Activated CD8-positive, alpha-beta T cell treated with anti-CD3 and anti-CD28 coated beads for 36 hours (primary cell): ENCODE measurements at places on chromosomes 3 and 15. TPM values are rescaled to one million over a fixed set of nuclear protein-coding genes. Genes with fewer than 3 reads are reported as not detected.

The P2RY14 gene
- 0.51 TPM for total RNA-seq

The CISH gene
- total RNA-seq, result 307 TPM

The TM4SF18 gene
- total RNA-seq, result not detected

The CX3CR1 gene
- total RNA-seq, result 0.34 TPM

The RBPMS2 gene
- not detected for total RNA-seq

GRCh38 chr3:155248531-155249187 lies 44.8 kb downstream of the STRIT1 start:
- DNase-seq, result no peak
- H3K4me3 ChIP-seq, result no peak overlapping the region
- no peaks in the 10 kb centered on the region for H3K4me1 ChIP-seq
- H3K27me3 ChIP-seq, result no peaks in the 10 kb centered on the region
- no peak overlapping the region for H3K27ac ChIP-seq
- H3K36me3 ChIP-seq, result no peaks in the 10 kb centered on the region

DNA sequence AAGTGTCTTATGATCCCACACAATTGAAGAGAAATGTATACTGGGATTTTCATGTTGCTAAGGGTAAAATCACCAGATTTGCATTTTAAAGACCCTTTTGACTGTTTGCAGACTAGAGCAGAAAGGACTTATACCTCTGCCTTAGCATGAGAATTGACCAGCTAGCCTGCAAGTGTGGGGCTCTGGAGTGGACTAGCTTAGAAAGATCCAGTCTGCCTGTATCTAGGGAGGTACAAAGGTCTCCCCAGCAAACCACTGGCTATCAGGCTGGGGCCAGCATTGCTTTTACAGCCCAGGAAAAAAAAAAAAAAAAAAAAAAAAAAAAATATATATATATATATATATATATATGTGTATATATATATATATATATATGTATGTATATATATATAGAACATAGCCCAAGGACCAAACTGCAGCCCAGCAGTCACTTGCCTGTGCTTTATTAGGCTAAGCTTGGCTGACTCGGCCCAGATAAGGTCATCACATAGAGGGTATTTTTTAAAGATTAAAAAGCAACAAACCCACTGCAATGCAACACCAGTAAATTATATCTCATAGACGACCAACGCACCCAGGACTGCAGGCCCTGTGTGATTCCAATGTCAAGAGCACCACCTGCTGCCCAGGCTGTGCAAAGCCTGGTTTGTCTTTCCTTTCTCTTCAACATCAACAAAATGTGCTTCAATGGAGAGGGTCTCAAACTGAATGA lies 63.7 kb downstream of the DCLK3 start:
- H3K27ac ChIP-seq, result no peak overlapping the region
- no peak overlapping the region for H3K4me3 ChIP-seq
- H3K27me3 ChIP-seq, result peaks cover 1% of the 10 kb centered on the region
- H3K36me3 ChIP-seq, result no peaks in the 10 kb centered on the region

DNA sequence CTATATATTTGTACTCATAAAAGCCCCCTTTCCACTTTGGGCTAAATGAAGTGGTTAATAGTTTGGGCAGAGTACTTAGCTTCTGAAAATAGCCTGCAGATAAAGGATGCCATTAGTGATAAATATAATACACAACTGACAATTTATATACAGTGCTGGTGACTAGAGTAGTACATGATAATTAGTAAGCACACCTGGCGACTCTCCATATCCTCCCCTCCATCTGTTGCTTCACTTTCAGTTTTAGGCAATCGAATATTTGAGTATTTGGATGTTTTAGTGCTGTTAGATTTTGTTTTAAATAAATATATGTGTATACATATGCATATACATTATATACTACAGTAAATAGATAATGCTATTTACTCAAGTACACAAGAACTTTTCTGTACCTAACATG lies 35.9 kb upstream of the CHMP2B start:
- no peaks in the 10 kb centered on the region for H3K36me3 ChIP-seq
- H3K4me3 ChIP-seq, result no peak overlapping the region
- no peak for DNase-seq
- H3K4me1 ChIP-seq, result no peaks in the 10 kb centered on the region
- peaks cover 8% of the 10 kb centered on the region for H3K27me3 ChIP-seq

DNA sequence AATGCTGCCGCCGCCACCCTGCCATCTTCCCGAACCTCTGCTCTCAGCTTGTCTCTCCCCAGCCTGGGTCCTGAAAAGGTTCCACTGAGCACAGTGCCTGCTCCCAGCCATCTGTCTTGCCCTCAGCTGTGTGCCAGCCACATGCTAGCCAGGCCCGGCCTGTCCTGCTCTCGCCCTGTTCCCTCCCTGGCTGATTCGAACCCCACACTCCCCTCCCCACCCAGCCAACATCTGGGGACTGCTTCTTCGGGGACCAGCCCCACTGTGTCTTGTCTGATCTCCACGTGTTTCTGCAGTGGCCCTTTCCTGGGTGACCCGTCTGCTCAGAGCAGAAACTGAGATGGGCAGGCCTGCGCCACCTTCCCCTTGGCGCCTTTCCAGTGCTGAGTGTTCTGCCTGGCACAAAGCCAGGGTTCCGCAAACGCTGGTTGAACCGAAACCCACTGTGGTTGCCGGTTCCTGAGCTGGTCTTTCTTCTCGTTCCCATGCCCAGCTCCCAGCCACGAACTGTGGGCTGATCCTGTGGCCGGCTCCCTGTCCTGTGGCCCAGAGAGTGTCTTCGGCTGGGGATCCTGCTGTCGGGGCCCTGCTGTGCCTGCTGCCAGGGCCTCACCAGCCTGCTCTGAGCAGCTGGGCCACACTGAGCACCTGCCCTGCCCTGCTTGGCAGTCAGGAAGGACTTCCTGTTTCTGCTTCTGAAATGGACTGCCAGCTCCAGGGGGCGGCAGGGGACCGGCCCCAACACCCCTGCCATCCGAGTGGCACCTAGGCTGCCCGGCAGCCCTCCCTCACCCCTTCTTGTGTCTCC lies 62.7 kb upstream of the KLF13 start:
- H3K27me3 ChIP-seq, result peaks cover 3% of the 10 kb centered on the region
- peak overlapping the region; percentile 82 for H3K27ac ChIP-seq
- H3K4me3 ChIP-seq, result no peak overlapping the region
- peaks cover 59% of the 10 kb centered on the region for H3K4me1 ChIP-seq
- H3K36me3 ChIP-seq, result no peaks in the 10 kb centered on the region

DNA sequence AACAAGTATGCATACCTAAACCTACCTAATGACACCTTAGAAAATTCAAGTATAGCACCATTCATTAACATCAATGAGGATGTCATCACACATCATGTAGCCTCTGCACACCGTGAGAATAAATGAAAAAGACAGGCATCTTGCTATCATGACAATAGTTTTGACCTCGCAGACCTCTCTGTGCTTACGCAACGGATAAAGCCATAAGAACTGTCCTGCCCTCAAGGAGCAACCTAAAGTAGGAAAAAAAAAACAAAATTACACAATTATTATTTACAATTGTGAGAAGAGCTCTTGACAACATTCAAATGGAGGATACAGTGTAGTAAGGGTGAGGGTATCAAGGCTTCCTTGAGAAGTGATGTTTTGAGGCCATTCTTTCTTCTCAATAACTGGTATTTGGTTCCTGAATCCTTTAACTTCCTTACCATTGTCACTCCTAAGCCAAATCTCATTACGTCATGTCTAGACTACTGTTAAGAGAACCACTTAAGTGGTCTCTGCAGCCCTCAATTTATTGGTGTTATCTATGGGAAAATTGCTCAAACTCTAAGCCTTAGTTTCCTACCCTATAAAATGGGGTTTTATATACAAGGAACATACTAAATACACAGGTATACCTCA lies 7.0 kb upstream of the SETD5 start:
- no peaks in the 10 kb centered on the region for H3K27me3 ChIP-seq
- no peak for DNase-seq
- H3K36me3 ChIP-seq, result peaks cover 81% of the 10 kb centered on the region
- peaks cover 77% of the 10 kb centered on the region for H3K4me1 ChIP-seq

DNA sequence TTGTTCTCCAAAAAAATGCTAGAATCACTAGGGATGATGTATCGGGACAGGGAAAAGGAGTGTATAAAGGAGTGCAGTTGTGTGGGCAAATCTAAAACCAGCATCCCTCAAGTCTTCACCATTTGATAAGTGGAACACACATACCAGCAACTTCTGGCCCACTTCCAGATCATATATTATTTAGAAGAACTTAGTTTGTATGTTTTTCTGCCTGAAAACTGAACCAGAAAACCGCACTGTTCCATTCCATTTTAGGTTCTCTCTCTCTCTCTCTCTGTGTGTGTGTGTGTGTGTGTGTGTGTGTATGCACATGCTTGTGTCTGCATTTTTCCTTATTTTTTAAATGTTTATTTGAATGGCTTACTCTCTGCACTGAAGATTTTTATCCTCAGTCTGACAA lies 93.5 kb downstream of the SERPINI1 start:
- no peaks in the 10 kb centered on the region for H3K27me3 ChIP-seq
- H3K4me3 ChIP-seq, result no peak overlapping the region
- no peak overlapping the region for H3K27ac ChIP-seq
- no peak for DNase-seq
- H3K4me1 ChIP-seq, result no peaks in the 10 kb centered on the region

GRCh38 chr3:80000022-80000421 lies 232.2 kb upstream of the ROBO1 start:
- no peaks in the 10 kb centered on the region for H3K4me1 ChIP-seq
- no peaks in the 10 kb centered on the region for H3K27me3 ChIP-seq
- H3K36me3 ChIP-seq, result no peaks in the 10 kb centered on the region
- DNase-seq, result no peak

GRCh38 chr3:23241256-23241655 lies 38.1 kb downstream of the UBE2E2 start:
- no peak overlapping the region for H3K27ac ChIP-seq
- no peak overlapping the region for H3K4me3 ChIP-seq

GRCh38 chr3:123324880-123325765 lies 123.4 kb downstream of the SEC22A start:
- H3K27ac ChIP-seq, result no peak overlapping the region
- no peaks in the 10 kb centered on the region for H3K36me3 ChIP-seq
- peaks cover 2% of the 10 kb centered on the region for H3K27me3 ChIP-seq
- H3K4me3 ChIP-seq, result no peak overlapping the region
- H3K4me1 ChIP-seq, result no peaks in the 10 kb centered on the region
- DNase-seq, result no peak

DNA sequence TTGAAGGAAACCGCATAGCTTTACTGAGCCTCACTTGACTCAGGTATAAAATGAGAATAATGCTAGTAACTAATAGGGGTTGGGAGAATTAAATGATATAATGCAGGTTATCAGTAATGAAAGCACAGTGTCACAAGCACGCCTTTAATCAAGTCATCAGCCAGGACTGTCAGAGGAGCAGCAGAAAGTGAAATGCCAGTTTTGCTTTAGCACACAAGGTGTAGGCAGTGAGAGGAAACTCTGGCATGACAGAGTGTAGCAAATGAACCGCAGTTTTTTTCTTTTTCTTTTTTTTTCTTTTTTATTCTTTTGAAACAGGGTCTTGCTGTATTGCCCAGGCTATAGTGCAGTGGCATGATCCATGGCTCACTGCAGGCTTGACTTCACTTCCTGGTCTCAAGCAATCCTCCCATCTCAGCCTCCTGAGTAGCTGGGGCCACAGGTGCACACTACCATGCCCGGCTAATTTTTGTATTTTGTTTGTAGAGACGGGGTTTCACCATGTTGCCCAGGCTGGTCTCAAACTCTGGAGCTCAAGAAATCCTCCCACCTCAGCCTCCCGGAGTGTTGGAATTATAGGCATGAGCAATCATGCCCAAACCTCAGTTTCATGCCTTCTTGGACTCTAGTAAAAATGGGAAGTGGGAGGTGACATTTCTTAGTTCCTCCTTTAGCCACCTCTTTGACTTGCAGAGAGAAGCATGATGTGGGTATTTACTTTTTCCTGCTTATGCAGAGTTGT lies 9.7 kb upstream of the SCAANT1 start:
- H3K4me1 ChIP-seq, result peaks cover 31% of the 10 kb centered on the region
- H3K27me3 ChIP-seq, result no peaks in the 10 kb centered on the region
- H3K36me3 ChIP-seq, result peaks cover 71% of the 10 kb centered on the region
- no peak overlapping the region for H3K4me3 ChIP-seq
